NCI-H748 treated with DMSO at 0.1 percent for 48 hours (cell line): ENCODE measurements at places on chromosomes 5 and 9.
A peak's percentile ranks its signal among the peaks of the same experiment; 100 is the strongest.

- DNase-seq: no peak
Measured at GRCh38 chr9:99828417-99829176, 6.9 kb downstream of the NR4A3 start.

GRCh38 chr5:85515588-85515987 lies 1102.2 kb upstream of the COX7C start:
- DNase-seq: no peak

DNA sequence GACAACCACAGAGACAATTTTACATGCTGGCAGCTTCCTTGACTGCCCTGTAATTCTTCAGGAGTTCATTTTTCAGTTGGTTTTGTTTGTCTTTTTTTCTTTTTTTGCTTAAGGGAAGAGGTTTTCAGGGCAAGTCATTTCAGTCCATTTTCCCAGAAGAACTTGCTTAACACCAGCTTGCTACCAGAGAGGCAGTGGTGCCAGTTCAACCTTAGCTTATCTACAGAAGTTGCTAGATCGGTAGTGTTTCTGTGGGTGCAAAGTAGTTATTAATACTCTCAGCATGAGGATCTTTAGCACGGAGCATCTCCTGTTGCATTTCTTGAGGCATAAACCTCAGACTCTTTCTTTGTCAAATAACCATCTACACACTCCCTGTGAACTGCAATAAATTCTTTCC lies 1.1 kb downstream of the SPEF2 start:
- DNase-seq: no peak

DNA sequence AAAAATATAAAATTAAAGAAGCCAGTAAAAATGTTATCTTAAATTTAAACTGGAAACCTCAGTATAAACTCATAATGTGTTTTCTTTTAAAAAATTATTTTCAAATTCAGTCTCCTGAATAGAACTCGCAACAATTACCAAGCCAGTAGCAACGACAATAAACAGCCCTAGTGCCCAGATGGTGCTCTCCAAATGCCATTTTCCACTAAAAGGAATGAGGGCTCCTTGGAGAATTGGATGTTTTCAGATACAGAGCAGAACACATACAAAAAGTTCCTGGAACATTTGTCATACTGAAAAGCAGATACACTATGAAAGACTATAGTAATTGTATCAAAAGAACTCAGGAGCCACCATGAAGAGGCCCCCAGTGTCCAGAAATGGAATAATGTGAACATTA lies 97.4 kb downstream of the TMC1 start:
- no peak for DNase-seq

GRCh38 chr9:89817151-89817950 lies 212.5 kb downstream of the GADD45G start:
- no peak for DNase-seq

DNA sequence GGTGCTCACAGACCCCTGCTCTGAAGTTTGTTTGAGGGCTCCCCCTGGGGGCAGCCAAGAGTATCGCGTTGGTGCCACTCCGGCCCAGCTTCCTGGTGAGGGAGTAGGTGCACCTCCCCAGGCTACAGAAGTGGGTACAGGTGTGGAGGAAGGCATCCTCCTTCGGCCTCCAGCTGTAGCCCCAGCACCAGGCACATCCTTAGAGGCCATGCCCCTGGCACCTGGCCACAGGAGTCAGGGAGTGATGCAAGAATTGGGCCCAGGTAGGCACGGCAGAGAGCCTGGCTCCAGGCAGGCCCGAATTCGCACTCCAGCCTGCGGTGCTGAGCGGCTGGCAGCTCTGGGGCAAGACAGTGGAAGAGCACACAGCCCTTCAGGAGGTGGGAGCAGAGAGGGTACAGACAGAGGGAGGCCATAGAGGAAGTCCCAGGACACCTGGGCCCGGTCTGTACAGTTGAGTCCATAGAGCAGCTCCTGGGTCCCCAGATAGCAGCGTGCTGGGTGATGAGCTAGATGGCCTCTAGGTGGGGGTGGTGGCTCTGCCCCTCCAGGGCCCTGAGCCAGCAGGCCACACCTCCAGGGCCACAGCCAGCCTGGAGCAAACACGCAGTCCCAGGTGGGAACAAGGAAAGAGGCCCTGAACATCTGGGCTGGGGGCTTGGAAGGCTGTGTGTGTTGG lies 2.4 kb downstream of the SAPCD2 start:
- peak; percentile 46 for DNase-seq

DNA sequence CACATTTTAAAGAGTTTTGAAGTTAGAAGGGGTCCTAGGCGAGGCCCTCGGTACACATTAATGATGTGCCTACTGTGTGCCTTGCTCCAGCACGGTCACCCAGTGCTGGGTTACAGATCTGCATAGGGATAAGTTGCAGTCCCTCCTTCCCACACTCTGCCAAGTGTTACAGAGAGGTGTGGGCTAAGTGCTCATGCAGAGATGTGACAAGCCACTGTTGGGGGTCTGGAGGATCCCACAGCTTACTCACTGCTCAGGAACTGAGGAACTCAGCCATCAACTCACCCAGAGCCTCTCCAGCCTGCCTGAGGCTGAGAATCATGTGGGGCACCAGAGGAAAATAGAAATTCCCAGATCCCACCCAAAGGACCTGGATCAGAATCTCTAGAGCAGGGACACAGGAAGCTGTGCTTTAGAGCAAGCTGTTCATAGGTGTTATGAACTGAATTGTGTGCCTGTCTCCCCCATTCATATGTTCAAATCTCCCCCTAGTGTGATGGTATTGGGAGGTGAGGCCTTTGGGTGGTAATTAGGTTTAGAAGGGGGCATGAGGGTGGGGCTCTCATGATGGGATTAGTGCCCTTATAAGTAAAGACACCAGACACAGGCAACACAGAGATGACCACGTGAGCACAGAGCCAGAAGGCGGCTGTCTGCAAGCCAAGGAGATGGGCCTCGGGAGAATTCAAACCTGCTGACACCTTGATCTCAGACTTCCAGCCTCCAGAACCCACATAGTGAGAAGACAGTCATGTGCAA lies 164.1 kb downstream of the HSD17B3 start:
- DNase-seq: no peak

GRCh38 chr5:169183576-169183975 lies 117.4 kb downstream of the SLIT3 start:
- DNase-seq: no peak

GRCh38 chr5:174531782-174532191 lies 192.6 kb upstream of the MSX2 start:
- DNase-seq: peak; percentile 91

DNA sequence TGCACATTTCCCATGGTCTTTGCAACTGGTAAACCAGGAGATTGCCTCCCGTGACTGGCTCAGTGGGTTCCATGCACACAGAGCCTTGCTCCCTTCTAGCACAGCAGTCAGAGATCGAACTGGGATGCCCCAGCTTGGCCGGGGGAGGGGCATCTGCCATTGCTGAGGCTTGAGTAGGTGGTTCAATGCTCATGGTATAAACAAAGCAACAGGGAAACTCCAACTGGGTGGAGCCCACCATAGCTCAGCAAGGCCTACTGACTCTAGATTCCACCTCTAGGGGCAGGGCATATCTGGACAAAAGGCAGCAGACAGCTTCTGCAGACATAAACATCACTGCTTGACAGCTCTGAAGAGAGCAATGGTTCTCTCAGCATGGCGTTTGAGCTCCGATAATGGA lies 67.0 kb upstream of the PPP1R2B start:
- DNase-seq: no peak

DNA sequence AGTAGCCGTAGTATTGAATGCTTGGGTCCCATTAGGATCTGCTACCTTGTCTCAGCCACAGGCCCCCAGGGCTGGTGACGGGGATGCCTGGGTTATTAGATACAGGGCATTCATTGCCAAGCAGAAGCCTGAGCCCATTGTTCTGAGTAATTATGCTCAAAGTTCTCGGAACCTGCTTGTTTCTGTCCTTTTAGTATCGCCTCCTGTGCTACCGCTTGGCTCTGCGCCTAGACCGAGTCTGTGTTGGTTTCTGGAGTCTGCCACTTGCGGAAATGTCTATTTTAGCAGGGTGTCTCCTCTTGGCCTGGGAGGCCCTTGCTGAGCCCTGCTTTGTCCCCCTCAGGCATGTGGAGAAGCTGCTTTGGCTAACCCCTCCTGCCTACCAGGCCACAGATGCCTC lies 506.1 kb downstream of the BNC2 start:
- DNase-seq: peak; percentile 45

- DNase-seq: no peak
Measured at GRCh38 chr5:176588297-176588696, 21.7 kb downstream of the GPRIN1 start.

DNA sequence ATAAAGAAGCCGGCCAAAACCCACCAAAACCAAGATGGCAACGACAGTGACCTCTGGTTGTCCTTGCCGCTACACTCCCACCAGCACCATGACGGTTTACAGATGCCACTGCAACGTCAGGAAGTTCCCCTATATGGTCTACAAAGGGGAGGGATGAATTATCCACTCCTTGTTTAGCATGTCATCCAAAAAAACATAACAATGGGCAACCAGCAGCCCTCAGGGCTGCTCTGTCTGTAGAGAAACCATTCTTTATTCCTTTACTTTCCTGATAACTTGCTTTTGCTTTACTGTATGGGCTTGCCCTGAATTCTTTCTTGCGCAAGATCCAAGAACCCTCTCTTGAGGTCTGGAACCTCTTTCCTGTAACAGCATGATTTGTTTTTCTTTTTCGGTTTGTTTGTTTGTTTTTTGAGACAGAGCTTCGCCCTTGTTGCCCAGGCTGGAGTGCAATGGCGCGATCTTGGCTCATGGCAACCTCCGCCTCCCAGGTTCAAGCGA lies 2.0 kb upstream of the UAP1L1 start:
- no peak for DNase-seq

GRCh38 chr9:89533411-89534095 lies 35.6 kb upstream of the SEMA4D start:
- no peak for DNase-seq

DNA sequence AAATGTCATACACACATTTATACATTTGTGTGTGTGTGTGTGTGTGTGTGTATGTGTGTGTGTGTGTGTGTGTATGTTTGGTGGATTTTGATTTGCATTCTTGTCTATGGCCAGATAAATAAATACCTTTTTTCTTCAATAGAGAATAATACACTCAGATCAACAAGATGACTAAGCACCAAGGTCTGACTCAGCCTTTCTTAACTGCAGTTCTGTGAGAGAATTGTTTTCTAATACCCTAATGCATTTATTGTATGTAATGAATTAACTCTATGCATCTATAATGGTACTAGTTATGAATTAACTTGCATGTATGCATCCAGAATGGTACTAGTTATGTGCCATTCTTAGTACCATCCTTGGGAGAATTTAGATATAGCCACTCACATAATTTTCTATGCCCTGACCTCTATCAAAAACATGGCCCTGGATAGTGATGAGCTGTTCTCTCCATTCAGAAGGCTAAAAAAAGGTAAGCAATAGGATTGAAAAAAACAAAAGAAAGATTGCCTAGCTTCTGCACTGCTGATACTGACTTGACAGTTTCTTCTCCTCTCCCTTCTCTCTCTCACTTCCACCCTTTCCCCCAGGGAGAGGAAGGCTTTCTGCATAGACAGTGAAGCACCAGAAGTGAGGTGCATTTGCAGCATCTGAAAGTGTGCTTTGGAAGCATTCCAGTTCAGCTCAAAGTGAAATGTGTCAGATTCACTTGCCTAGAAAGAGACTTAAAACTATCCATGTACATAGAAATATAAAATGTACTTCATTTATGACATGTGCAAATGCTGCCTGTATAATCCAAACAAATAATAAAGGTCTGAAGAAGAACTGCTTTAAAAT lies 55.1 kb upstream of the CCDC112 start:
- no peak for DNase-seq

DNA sequence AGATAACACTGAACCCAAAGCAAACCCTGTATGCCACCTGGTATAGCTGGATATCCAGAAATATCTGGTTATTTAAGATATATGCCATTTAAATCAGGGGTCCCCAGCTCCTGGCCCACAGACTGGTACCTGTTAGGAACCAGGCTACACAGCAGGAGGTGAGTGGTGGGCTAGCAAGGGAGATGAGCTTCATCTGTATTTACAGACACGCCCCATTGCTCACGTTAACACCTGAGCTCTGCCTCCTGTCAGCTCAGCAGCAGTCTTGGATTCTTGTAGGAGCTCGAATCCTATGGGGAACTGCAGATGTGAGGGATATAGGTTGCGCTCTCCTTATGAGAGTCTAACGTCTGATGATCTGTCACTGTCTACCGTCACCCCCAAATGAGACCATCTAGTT lies 646.6 kb downstream of the TLE4 start:
- no peak for DNase-seq

DNA sequence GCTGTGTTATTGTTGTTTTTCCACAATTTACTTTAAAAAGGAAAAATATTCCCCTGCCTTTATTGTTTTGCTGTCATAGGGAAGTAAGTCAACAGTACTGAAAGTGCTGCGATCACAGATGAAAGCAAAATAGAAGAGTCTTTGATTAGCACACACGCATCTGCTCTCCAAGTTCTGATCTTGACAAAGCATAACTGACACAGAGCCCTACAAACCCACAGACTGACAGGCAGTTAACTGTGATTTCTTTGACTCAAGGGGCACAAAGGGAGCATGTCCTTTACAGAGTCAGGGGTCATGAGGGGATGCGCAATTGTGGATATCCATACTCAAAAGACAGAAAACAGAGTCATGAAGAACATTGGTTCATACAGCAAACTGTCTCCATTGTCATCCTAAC lies 123.7 kb downstream of the SNCAIP start:
- no peak for DNase-seq

DNA sequence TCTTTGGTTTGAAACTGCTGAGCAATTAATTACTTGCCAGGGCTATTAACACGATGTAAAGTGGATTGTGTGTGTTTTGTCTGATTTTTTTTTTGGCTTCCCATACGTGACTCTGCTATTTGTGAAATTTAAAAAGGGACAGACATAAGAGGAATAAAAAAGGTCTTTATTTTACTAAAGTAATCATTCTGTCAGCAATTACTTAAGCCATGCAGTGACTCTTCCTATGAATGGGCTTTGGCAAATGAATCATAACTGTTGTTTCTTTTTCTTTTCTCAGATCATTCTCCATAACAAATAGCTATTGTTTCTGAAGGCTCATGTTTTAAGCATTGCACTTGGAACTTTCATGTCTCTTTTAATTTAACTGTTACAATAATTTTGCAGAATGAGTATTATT lies 461.3 kb upstream of the RORB start:
- no peak for DNase-seq

DNA sequence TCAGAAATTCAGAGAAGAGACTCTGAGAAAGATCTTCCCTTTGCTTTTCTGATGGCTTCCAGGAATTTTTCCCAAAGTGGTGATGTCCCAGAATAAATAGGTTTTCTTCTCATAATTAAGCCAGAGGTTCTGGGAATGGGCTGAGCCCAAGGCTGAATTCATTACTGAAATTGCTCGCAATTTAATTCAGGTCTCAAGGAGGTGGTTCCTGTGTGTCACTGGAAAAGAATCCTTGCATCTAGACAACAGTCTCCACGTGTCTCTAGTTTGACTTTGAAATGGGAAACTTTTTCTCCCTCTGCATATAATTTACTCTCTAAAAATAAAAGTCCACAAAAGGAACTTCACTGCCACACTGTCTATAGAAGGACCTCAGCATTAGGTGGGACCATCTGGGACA lies 27.8 kb upstream of the STX17 start:
- no peak for DNase-seq
